ENCODE measurements at places on chromosomes 13 and 19.

GRCh38 chr13:99991013-99991827 is 9.6 kb downstream of the ZIC2 start:
- no peak for DNase-seq

DNA sequence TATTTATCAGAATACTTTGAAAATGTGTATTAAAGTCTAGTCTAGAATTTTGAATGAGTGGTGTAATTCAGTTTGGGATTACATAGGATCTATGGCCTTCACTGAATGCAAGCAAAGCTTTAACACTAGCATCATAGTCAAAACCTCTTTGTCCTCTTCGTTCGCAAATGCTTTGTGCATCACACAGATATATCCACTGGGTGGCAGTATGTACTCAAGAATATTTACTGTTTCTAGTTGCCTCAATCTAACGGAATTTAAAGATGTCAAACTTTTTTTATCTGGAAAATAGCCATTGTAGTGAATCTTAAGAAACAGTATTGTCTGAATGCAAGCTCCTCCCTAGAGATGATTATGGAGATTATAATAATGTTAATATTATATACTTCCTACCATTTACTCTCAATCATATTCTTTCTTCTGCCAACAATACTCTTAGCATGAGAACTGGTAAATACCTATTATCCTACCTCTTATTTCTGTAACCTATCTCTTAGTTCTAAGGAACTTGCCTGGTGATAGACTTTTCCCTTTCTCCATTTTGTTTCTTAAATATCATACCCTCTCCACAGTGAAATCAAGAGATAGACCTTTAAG is 25.8 kb downstream of the LACC1 start:
- DNase-seq: peak; percentile 55

GRCh38 chr13:111168107-111168506 is 53.0 kb downstream of the ARHGEF7 start:
- no peak for DNase-seq

DNA sequence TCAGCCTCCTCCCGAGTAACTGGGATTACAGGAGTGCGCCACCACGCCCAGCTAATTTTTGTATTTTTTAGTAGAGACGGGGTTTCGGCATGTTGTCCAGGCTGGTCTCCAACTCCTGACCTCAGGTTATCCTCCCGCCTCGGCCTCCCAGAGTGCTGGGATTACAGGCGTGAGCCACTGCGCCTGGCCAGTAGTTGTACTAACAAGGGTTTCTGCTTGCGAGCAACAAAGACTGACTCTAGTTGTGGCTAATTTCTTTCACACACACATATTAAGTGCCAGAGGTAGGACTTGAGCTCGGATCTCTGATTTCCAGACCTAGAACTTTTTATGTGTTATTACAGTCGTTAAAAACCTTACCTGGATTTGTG is 635 bp upstream of the PCCA start:
- no peak for DNase-seq

DNA sequence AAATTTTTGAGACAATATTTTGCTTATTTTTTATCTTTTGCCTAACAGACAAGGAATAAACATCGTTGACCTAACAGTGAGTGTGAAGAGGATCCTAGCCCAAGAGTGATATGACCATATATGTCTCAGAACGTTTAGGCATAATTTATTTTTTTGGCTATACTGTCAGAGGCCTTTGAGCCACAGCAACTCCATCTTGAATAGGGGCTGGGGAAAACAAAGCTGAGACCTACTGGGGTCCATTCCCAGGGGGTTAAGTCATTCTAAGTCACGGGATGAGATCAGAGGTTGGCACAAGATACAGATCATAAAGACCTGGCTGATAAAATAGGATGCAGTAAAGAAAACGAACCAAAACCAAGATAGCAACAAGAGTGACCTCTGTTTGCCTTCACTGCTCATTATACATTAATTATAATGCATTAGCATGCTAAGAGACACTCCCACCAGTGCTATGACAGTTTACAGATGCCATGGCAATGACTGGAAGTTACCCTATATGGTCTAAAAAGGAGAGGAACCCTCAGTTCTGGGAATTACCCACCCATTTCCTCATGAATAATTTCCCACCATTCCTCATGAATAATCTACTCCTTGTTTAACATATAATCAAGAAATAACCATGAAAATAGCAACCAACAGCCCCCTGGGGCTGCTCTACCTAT is 510.9 kb upstream of the PCDH9 start:
- no peak for DNase-seq

DNA sequence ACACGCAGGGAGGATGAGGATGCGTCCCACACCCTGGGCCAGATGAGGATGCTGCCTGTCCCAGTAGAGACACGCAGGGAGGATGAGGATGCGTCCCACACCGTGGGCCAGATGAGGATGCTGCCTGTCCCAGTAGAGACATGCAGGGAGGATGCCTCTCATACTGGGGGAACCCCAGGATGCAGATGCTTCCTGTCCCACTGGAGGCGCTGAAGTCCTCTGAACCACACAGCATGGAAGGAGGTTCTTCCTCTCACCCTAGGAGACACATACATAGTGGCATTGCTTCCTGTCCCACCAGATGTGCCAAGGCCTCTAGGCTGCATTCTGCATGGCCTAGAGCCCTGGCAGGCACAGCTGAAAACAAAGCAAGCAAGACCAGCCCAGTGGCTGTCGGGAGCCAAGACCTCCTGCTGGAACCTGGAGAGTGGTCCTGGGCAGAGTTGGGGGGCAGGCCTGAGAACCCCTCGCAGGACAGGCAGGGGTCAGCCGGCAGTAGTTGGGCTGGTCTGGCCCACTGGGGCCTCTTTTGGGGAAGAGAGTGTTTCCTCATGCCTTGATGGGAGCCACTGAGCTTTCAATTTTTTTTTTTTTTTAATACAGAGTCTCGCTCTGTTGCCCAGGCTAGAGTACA is 4.3 kb downstream of the HPN start:
- DNase-seq: no peak

DNA sequence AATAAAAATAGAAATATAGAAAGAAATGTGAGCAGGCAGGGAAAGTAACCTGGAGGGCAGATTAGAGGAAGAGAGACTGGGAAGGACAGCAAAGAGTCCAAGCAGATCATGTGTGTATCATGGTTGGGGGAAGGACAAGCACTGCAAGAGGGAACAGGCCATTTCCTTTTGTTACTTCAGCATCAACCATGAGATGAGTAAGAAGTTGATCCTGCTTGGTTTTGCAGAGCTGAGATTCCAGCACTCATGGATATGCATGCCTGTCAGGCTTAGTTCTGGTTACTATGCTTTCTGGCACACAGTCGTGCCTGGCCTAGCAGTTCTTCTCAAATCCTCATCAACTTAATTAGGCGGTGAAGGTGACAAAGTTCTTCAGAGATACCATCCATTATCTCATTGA is 18.1 kb downstream of the NALCN start:
- DNase-seq: no peak

GRCh38 chr19:16889883-16890460 is 1.2 kb downstream of the F2RL3 start:
- no peak for DNase-seq

DNA sequence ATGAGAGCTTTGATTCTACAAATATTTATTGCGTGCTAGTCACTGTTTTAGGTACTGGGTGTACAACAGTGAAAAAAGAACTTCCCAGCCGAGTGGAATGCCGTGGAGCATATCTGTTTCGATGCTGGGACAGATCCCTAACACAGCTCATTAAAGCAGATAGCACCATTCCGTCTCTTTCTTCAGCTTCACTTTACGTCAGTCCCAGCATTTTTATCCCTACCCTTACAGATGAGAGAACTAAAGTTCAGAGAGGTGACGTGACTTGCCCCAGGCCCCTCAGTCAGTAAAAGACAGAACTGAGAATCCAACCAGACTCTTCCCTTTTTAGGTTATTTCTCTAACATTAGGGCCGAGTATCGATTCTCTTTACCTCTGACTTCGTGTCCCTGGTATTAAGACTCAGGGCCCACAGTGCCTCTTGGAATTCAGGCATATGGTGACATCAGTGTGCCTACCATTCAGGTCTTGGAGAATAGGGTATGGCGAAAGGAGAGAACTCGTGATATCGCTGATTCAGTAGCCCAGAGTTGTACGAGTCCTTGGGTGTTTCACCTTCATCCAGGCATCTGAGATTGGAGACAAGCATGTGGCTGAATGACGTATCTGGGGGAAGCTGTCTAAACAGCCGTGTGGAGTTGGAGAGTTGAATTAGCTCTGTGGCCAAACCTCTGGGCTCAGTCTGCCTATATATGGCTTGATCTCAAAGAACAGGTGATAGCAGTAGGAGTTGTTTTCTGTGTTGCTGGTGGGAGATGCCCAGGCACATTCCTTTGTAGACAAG is 27.1 kb downstream of the ACTN4 start:
- no peak for DNase-seq

- DNase-seq: no peak
Measured at GRCh38 chr13:46320821-46321220, 66.2 kb downstream of the RUBCNL start.

GRCh38 chr19:35612559-35613321 is at the start of gene HAUS5:
TSS of gene HAUS5 (plus strand) at chr19:35612735. CDS start at chr19:35612795, 60 bp downstream.
- peak; percentile 81 for DNase-seq

GRCh38 chr13:46668302-46668720 is 115.3 kb downstream of the LRCH1 start:
- peak; percentile 81 for DNase-seq

DNA sequence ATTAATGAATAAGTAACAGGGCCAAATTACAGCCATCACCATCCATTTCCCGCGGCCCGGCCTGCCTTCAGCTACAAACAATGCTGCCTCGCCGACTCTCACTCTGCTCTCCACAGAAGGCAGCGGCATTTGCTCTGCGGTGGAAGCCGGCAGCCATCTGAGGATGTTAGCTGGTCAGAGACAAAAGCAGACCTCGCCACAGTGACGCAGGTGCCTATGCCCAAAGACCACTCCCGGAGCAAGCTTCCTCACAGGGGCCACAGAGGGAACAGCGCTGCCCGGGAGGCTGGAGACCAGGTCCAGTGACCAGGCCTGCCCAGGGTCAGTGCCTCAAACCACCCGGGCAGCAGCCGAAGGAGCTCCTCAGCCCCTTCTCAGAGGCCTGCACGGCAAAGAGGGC is 16.4 kb downstream of the PEPD start:
- no peak for DNase-seq

GRCh38 chr13:73215823-73216222 is 157.0 kb downstream of the KLF5 start:
- DNase-seq: peak; percentile 18

GRCh38 chr19:16200038-16201010 is 2.6 kb downstream of the AP1M1 start:
- no peak for DNase-seq

DNA sequence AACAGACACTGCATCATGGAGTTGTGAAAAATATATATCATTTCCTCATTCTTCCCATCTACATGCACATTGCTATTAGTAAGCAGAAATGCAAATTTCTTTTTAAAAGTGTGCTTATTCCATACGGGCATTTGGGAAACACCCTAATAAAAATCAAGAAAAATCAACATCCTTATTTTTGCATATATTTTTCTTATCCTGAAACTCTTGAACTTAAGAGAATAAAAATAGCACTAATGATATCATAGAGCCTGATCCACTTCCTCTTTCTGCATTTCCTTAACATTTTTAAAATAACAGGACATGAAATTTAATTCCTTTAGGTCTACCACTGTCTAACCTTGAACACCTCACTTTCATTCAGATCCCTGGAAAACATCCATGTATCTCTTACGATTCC is 123.3 kb downstream of the VWA8 start:
- no peak for DNase-seq

- no peak for DNase-seq
Measured at GRCh38 chr13:45490068-45490467, 25.3 kb downstream of the COG3 start.

DNA sequence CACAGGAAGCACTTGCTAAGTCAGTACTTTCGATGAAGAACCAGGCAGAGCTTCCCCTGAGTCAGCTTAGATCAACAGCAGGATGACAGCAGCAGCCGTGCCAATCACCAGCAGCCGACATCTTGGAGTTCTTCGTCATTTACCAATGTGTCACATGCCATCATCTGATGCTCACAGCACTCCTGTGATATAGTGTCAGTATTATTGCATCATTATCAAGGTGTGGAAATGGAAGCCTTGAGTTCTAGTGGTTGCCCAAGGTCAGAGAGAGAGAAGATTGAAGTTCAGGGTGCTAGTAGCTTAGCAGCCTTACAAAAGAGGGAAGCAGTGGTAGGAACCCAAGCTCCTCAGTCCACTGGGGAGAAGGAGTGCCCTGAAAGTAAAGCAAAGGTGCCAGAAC is 331.5 kb downstream of the ZNF536 start:
- no peak for DNase-seq

DNA sequence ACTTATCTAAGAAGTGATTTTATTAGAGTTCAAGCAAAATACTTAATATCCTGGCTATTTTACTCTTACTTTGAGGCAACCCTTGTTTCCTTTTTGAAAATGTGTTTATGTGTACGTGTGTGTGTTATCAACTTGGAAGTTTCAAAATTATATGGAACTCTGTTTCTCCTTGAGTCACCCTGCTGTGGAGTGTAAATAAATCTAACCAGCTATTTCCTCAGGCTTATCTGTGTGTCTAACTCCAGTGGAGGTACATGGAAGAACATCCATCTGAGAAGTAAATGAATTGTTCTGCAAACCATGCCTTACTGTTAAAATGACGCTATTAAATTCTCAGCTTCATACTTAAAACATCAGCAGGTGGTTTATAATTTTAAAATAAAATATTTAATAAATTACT is 583.4 kb upstream of the SLITRK5 start:
- no peak for DNase-seq

GRCh38 chr19:54024660-54025059 is 33.2 kb downstream of the CACNG6 start:
- DNase-seq: no peak

DNA sequence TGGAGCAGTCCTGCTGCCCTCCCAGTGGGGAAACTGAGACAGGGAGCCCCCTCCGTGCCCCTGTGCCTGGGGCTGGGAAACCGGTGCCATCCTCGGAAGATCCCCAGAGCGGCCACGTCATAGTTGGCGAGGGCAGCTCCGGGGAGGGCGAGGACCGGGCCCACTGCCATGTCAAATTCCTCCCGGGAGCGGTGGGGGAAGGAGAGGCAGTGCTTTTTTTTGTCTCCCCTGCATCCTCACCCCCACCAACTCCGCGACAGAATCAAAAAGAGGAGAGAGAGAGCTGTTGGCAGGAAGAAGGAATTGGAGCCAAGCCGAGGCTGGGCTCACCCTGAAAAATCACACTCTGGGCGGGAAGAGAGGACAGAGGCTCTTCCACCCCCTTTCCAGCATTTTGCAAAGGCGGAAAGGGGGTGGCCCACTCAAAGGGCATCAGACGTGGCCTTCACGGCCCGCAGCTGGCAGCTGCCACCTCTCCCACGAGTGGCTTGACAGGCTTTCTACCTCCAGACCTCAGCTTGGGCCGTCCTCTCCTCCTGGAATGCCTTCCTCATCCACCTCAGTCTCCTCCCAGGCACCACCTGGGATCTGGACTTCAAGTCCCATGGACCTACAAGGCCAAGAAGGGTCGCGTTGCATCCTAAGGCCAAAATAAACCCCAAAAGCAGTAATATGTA is 19.6 kb upstream of the NFIC start:
- peak; percentile 66 for DNase-seq

- DNase-seq: no peak
Measured at GRCh38 chr13:40794414-40795368, 5.3 kb downstream of the SLC25A15 start.

- DNase-seq: peak; percentile 0
Measured at GRCh38 chr13:81487151-81487550, 1146.2 kb upstream of the SPRY2 start.
